ENCODE measurements at places on chromosomes 1 and 21.

DNA sequence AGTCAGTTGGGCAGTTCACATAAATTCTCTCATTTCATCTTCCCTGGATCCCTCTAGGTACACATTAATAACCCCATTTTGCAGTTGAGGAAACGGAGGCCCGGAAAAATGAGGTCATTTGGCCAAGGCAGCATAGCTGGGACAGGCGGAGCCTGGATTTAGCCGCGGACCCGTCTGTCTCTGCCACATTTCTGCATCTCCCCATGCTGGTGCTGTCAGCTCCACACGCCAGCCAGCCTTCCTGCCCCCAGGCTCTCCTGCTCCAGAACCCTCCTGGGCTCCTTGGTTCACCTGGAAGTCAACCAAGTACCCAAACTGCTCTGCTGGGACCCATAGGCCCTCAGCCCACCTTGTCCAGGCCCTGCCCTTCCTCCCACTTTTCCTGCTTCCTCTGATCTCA is 7.6 kb downstream of the FOXO6 start:
- DNase-seq: no peak

DNA sequence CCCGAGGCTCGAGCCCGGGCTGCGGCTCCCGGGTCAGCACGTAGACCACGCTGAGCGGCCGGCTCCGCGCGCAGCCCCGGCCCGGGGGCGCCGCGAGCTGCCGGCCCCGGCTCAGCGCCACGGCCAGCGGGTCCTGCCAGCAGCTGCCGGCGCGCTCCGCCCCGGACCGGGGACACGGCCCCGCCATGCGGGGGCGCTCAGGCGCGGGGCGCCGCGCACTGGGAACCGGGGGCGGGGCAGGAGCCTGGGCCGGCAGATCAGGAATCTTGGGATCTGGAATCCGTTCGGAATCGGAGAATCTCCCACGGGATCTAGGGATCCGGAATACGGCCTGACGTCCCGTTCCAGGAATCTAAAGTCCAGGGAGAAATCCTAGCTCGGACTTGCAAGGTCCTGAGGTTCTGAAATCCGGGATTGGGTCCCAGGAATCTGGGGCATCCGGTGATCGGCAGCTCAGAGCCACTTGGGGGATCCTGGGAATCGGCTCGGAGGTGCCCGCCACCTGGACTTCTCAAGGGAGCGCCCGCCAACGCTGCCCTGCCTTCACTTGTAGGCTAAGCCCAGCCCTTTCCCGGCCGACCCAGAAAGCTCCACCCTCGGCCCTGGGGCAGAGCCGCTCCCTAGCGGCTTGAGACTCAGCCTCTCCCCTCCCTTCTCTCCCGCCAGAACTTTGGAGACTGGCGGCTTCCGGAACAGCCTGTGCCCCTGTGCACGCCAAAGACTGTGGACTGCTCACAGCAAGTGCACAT is at the start of gene MAP3K6:
TSS of gene MAP3K6 (minus strand) at position 551 of the 749 bp plus-strand sequence. CDS start at position 187, 364 bp downstream.
- peak; percentile 22 for DNase-seq

GRCh38 chr21:28781602-28782276 is 210.9 kb downstream of the LTN1 start:
- no peak for DNase-seq

DNA sequence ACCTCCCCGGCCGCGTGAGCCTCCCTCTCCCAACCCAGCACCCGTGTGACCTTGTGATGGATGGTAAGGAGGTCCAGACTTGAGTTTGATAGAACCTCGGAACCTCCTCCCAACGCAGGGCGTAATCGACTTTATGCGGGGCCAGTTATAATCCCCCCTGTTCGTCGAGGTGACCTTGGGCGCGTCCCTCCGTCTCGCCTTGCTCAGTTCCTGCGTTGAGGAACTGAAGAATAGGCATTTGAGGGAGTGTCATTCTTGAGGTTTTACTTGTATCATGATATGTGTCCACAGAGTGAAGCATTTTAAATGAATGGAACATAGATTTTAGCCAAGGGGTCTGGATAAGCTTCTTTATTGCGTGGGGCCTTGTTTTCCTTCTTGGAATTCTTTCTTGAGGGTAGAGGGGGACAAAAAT is 433 bp downstream of the TIMM17A start:
- DNase-seq: no peak

- DNase-seq: no peak
Measured at GRCh38 chr21:46594276-46594675, 10.6 kb downstream of the S100B start.

- DNase-seq: no peak
Measured at GRCh38 chr1:89047734-89048133, 17.3 kb downstream of the GBP1 start.

Measured in C1 segment of cervical spinal cord (tissue), 14 donors.